ENCODE measurements at places on chromosomes 2 and 18.

- no peak for DNase-seq
Observed at GRCh38 chr2:126677176-126677538, 21.2 kb downstream of the GYPC start.

- no peak for DNase-seq
Observed at GRCh38 chr2:141778315-141778835, 352.4 kb downstream of the LRP1B start.

- DNase-seq: no peak
Observed at GRCh38 chr2:60468382-60469085, 84.9 kb downstream of the BCL11A start.

- DNase-seq: peak; percentile 9
Observed at GRCh38 chr2:69830045-69830905, 815 bp downstream of the GMCL1 start.

- no peak for DNase-seq
Observed at GRCh38 chr18:8426401-8426800, 182.8 kb upstream of the RAB12 start.

DNA sequence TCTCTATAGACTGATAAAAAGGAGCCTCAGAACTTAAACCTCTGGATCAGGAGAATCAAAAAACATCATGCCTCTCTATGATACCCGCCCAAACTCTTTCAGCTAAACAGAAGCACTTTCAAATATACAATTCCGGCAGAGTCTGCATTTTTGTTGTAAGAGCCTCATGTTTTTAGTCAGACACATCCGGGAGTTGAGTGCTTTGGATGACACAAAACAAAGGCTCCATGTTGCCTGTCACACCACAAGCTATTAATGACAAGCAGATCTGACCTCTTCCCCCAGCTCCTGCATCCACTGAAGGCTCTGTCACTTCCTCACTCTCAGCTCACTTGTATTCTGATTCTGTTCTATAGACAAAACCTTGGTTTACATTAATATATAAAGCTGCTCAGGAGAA lies 33.2 kb downstream of the SLC38A11 start:
- DNase-seq: no peak

DNA sequence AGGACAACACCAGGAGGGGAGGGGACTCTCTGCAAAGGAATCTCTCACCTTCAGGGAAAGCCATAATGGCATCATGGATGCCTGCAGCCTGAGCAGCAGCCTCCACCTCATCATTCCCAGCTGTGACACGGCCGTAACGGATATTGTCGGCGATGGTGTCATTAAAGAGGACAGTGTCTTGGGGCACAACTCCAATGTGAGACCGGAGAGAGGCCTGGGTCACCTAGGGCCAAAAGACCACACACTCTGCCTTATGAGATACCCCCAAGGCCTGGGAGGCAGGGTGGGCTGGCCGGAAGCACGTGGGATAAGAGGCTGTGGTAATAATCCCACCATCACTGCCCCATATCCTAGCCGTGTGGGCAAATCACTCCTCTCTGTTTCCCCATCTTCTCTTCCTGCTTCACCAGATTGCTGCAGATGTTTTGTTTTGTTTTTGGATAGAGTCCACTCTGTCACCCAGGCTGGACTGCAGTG lies 4.3 kb downstream of the ZFAND2B start:
- no peak for DNase-seq
